Skeletal muscle cell (primary cell): ENCODE measurements at places on chromosomes 4 and X.

DNA sequence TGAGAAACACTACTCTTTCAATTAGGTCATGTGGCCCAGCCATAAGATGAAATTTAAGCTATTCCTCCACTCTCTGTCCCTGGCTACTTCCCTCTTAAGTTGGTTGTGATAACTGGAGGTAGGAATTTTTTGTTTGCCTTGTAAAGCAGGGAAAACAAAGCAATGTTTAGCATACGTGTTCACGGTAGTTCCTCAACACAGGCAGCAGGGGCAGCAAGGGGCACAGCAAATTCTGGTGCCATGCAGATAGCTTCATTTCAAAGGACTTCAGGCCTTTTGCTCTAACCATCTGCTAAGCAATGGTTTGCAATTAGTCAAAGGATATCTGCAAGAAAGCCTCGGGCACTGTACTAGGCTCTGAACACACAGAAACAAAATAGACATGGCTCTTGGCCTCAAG is 330.2 kb downstream of the ZIC3 start:
- no peak for DNase-seq

DNA sequence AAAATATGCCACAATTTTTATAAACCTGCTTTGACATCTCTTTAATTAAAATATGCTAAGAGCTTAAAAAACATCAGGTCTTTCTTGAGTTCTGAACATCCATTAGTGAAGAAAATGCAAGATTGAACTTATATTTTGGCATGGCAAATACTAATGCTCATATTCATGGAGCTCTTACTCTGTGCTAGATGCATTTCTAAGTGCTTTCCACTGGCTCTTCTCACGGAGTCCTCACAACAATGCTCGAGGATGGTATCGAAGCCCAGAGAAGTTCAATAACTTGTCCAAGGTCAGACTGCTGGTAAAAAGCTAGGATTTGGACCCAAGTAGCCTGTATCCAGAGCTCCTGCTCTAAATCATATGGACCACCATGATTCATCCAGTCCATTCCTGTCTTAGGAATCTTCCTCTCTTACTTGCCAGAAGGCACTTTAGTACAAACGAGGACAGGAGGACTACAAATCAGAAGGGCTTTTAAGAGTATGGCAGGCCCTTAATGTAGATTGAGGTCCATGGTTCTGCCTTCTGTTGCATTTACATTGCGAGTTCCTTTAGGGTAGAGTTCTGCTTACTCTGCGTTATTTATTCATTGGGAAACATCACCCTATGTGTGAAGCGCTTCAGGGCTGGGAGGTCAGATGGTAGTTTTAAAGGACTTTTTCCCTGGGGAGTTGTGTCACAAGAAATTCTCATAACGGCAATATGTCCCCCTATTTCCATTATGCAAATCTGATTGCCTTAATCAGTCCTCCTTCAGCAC is 199.2 kb downstream of the RASL11B start:
- no peak for DNase-seq

GRCh38 chr4:125728568-125728967 is 413.8 kb downstream of the FAT4 start:
- DNase-seq = peak; percentile 92

DNA sequence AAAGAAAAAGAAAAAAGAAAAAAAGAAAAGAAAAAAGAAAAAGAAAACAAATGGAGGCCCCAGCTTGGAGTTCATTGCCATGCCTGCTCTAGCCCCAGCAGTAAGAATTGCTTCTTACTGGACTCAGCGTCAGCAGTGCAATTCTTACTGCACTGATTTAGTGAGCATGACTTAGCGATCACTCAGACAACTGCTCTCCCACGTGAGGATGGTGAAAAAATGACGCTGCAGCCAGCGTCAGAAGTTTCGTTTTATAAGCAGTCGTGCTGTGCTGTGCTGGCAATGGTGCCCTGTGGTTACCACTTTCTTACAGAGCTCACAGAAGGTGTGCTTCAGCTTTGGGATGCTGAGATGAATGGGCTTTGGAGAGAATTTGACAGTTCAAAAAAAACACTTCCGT is 68.3 kb upstream of the DDX3X start:
- no peak for DNase-seq

DNA sequence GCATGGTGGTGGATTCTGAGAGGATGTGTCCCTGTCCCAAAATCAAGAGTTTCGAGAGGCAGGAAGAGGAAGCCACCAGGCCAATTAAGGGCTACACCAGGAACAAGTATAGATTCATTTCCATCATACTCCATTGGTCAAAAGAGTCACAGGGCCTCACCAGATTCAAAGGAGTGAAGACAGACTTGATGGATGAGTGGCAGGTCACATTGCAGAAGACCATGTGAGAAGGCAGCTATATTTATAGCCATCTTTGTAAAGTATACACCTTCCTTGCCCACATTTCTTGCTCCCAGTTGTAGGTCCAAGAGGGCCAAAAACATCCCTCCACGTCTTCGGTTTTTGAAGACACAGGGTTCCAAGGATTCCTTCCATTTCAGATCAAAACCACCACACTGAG is 406.0 kb downstream of the BCOR start:
- no peak for DNase-seq

GRCh38 chr4:173703021-173703420 is 173.0 kb upstream of the HAND2 start:
- no peak for DNase-seq

- DNase-seq = no peak
Observed at GRCh38 chrX:15214588-15214987, 55.3 kb downstream of the ASB9 start.

GRCh38 chr4:28774344-28774743 is 1913.7 kb downstream of the STIM2 start:
- no peak for DNase-seq

DNA sequence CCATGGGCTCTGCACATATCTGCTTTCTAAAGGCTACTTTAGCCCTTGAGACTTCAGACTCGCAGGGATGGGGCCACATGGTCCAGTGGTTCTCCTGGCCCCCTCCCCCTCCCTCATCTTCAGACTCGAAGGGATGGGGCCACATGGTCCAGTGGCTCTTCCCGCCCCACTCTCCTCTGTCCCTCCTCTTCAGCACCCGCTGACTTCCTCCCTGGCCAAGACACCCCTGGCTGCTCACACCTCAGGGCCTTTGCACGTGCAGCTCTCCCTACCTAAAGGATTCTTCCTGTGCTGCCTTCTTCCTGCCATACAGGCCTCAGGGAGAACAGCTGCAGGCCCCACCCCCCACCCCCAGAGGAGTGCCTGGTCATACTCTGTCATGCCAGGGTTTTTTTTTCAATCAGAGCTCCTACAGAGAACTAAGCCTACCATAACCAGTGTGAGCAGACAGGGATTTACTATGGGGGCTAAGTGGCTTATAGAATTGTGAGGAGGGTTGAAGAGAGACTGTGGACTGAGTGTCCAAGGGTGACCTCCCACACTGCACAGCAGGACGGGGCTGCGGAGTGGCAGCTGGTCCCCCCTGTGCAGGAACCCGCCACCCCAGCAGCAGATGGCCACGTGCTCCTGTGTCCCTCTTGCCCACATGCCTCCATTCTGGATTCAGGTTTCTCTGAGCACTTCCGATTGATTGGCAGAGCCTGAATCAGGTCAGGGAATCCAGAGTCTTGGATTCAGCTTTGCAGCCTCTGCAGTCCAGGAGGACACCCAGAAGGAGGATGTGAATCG is 6.1 kb upstream of the SPON2 start:
- no peak for DNase-seq

- peak; percentile 85 for DNase-seq
Observed at GRCh38 chr4:17168571-17168970, 270.1 kb upstream of the LDB2 start.

DNA sequence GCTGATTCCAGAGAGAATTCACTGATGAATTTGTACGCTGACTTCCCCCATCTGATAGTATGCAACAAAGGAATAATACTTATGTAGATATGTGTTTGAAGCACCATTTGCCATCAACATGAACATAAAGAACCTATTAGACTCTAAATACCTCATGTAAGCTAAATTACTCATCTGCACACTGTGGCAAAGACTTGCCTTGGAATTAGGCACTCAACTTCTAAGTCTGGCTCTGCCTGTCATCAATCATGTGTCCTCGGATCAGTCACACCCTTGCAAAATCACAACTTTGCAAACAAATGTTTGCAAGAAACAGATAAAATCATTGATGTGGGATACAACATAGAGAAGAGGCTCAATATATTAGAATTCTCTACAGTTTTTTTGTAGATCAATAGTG is 169.9 kb upstream of the LDB2 start:
- DNase-seq = peak; percentile 16

GRCh38 chr4:88219099-88219498 is 60.7 kb upstream of the ABCG2 start:
- no peak for DNase-seq

GRCh38 chr4:35966566-35966965 is 277.7 kb downstream of the ARAP2 start:
- DNase-seq = no peak

- peak; percentile 27 for DNase-seq
Observed at GRCh38 chrX:9829308-9830267, 43.4 kb downstream of the SHROOM2 start.

DNA sequence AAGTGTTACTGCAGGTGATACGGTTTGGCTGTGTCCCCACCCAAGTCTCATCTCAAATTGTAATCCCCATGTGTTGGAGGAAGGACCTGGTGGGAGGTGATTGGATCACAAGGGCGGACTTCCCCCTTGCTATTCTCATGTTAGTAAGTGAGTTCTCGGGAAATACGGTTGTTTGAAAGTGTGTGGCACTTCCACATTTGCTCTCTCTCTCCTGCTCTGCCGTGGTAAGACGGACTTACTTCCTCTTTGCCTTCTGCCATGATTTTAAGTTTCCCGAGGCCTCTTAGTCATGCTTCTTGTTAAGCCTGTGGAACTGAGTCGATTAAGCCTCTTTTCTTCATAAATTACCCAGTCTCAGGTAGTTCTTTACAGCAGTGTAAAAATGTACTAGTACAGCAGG is 65.2 kb upstream of the SLC7A11 start:
- no peak for DNase-seq

DNA sequence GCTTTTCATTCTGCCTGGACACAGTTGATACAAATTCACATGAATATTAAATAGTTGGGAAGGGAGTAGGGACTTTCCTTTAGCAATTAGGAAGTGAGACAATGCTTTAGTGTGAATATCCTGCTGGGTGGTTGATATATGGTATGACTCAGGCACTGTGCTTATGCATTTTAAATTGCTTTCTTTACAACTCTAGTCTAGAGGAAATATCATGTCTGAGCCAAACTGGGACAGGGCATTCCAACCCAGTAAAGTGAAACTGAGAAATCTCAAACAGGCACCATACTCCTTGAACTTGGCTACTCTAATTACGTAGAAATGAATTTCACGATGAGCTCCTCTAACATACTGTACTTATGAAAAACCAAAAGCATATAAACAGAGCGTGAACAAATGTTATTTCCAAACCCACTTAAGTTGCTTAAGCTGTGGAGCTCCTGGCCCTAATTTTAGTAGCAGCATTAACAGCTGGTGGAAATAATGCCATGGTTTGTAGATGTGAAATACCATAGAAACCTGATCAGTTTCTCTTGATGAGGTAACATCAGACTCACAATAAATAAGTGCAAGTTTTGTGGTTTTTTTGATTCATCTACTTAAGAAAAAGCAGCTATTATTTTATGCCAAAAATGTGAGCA is 242.9 kb upstream of the GK2 start:
- peak; percentile 23 for DNase-seq

GRCh38 chr4:32133141-32133540 is 1413.0 kb downstream of the PCDH7 start:
- no peak for DNase-seq

DNA sequence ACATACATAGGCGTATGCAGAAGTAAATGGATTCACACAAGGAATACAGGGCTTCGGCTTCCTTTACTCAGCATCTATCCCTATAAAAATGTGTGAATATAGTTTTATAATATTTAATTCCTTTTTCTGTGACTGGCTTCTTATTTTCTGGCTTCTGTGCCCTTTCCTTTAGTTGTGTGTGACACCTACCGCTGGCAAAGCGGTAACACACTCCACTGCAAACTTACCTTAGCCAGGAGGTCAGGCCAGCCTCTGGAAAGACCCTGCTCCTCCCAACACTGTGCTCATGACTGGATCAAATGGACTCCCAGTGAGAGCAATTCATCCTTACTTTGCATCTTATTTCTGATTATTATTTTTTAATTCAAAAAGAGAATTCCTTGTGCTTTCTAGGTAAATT is 244.2 kb downstream of the ANK2 start:
- no peak for DNase-seq

GRCh38 chrX:14712096-14712495 is 160.8 kb downstream of the FANCB start:
- no peak for DNase-seq

- DNase-seq = no peak
Observed at GRCh38 chr4:153901220-153901619, 112.3 kb upstream of the SFRP2 start.

DNA sequence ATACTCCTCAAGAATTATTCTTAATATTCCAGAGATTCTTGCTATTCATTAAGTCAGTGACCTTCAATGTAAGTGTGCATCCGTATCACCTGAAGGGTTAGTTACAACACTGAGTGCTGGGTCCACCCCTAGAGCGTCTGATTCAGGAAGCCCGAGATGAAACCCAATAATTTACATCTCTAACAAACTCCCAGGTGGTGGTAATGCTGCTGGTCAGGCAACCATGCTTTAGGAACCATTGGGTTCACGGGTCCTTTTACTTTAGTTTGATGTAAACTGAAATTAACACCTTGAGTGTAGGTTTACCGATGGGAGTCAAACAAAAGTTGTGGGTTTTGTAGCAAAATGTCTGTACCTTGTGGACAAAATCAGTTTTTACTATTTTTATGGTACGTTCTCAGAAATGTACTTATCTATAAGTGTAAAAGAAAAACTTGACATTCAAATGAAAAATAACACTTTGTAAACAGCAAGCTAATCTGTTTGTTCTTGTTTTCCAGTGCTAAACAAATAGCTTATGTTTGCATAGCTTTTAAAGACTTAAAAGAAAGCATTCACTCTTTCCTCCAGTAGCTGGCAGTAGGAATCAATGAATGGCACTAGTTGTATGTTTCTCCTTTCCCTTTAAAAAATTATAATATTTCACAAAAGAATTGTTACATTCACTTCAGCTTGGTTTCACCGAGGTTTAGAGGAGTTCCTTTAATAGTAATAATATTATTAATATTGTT is 32.7 kb downstream of the ACE2 start:
- no peak for DNase-seq

DNA sequence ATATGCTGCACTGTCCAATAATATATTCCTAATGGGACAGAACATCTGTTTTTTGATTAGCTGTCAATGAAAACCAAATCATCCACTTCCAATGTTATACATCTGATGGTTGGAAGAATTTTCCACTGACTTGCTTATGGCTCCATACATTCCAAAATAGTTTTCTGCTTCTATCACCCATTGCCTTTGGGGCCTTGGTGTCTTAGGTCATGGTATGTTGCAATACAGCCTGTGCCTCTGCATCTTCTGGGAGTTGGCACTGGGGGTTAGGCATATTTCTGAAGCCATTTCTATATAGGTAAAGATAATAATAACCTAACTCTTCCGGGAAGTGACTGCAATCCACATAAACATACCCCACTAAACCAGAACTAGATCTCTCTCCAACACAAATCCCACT is 53.2 kb upstream of the NR3C2 start:
- no peak for DNase-seq

GRCh38 chr4:123325241-123325681 is 71.3 kb upstream of the SPRY1 start:
- no peak for DNase-seq

- DNase-seq = no peak
Observed at GRCh38 chr4:187070158-187070557, 346.5 kb upstream of the FAT1 start.
